ENCODE measurements at places on chromosomes 11 and 22.
A peak's percentile ranks its signal among the peaks of the same experiment; 100 is the strongest.

DNA sequence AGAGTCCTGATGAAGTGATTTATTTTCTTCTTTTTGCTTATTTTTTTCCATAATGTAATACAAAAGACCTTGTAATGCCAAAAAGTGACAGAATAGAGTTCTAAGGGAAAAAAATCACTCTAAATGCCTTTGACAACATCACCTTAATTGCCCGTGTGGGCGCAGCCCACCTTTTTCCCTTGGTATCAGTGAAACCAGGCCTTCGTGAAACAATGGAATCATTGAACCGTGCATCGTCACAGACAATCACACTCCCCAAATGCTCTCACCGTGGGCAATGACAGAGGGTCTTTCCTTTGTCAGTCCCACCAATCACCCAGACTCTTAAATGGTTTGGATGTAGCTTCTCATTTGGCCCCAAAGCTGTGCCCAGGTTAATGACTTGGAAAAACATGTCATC, 9.6 kb upstream of the SLC6A5 start:
- DNase-seq = no peak

- DNase-seq = no peak
These were observed 91.7 kb upstream of the SHISAL1 start for GRCh38 chr22:44404341-44405020.

DNA sequence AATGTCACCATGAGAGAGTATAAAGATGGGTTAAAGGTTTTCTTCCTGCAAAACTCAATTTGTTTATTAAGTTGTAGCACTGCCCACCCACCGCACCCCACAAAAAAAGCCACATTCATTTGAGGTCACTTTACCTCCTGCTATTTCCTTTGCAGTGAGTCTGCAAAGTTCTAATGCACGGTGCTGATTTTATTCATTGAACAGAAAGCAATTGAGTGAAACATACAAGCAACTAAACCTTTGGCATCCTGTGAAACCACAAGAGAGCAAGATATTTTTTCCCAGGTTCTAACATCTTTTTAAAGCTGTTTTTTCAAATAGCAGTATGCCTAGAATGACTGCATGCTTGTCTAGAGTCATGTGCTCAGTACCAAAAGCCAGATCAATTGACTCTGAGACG, 39.0 kb downstream of the RRAS2 start:
- DNase-seq = peak; percentile 66

DNA sequence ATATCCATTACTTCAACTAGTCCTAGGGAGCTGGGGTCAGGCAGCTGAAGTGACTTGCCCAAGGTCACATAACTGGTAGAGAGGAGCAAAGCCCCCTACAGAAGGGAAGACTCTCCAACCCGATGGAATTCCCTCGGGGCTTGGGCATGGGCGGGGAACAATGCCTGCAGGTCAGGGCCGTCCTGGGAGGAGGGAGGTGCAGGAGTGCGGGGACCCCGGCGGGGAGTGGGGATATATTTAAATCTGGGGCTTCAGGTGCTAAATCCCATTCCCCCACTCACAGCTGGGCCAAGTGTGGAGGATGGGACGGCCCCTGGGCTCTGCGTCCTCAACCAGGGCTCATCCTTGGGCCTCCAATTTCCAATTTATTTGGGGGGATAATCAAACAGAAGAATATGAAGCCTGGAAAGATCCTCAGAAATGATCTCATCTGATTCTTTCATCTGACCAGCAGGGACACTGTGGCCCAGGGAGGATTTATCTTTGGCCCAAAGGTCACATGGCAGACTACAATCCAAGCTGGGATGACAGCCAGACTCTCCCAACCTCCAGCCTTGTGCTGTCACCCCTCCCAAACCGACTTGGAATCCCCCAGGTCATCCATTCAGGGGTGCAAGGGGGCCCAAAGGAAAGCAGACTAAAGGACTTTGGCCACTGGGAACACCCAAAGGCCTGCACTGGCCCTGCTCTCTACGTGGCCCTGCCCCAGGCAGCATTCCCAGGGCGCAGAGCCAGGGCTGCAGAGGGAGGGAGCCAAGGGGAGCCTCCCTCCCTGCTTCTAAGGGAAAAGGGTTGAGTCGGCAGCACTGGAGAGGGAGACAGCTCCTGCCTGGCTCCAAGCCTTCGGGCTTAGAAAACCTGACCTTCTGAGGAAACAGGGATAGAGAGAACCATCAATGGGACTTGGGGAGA, 8.7 kb upstream of the C1QTNF6 start:
- peak; percentile 70 for DNase-seq

DNA sequence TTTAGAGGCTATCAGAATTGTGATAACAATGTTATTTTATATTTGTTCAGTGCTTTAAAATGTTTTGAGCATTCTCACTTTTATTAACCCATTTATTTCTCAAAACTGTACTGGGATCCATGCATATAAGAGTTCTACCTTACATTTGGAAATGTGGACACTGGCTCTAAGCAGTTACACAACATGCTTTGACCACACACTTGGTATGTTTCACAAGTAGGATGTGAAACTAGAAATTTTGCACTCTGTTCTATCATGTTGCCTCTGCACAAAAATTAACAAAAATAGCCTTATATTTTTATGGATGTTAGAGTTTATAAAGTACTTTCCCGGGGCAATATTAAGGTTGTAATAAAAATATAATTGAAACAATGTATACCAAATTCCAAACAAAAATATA, 126.9 kb upstream of the CHORDC1 start:
- no peak for DNase-seq

DNA sequence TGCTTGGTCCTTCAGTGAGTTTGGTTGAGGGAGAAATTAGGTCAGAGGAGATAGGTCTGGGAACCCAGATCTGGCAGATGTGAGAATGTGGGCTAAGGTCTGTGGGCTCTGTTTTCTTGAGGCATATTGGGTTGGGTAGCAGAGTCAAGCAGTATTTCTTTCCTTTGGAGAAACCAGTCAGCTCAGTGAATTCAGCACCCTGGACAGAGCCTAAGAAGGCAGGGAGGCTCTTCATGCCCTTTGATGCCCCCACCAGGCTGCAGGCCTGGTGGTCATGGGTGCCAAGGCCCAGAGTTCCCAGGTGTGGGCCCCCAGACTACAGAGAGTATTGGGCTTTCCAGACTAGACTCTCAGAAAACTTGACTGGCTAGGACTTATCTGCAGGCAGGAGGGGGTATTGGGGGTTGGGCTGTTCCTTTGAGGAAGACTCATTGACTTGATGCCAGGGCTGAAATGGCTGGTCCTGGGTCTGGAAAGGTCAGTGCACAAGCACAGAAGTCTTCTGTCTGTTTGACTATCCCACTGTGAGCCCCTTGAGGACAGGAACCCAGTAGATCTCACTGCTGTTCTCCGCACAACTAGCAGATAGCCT, 45.3 kb upstream of the NECTIN1 start:
- peak; percentile 38 for DNase-seq

- DNase-seq = no peak
These were observed 2.2 kb downstream of the SLC35F2 start for GRCh38 chr11:107856180-107856980.

- no peak for DNase-seq
These were observed 174.4 kb upstream of the NECTIN1 start for GRCh38 chr11:119903389-119903788.

DNA sequence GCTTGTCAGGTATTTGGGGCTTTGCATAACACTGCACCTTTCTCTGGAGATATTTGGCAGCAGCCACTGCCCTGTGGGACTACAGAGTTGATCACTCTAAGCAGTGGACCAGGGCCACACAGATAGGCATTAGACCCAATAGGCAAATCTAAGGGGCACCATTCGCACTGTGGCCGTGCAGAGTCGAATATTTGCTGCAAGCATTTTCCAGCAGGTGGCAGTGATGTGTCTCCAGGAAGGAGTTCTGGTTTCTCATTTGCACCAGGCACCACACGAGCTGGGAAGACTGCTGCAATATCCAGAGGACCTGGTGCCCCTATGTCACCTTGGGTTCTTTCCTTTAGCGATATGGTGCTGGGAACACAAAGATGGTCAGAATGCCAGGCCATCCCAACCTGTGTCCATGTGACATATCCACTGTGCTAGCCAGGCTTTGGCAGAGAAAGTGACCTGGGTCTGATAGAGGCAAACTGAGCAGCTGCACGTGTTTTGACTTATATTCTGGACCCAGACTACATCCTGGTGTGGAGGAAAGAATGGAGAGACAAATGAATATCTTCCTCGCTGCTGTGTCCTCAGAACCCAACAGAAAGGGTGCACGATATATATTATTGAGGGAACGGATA, 318.7 kb downstream of the BUD13 start:
- DNase-seq = peak; percentile 35

GRCh38 chr11:128893578-128894285, 2.6 kb downstream of the KCNJ5 start:
- DNase-seq = no peak

DNA sequence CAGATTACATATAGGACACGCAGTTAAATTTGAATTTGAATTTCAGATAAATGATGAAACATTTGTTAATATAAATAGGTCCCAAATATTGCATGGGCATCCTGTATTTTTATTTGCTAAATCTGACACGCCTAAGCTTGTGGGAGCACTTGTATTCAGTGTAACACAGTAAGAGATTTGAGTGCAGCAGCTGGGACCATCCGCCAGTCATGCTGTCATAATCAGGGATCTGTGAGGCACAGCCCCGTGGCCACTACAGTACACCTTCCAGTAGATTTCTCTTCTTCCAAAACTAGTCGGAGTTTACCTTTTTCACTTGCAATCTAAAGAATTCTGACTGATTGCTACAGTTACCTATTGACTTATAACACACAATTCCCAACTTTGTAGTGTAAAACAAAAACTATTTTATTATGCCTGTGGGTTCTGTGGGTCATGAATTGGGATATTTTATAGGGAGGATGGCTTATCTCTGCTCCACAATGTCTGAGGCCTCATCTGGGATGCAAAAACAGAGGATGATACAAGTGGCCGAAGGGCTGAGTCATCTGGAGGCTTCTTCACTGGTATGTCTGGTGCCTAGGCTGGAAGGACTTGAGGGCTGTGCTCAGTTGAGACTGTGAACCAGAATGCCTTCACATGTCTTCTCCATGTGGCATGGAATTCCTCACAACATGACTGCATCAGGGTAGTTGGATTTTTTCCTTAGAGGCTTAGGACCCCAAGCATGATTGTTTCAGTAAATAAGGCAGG, 74.1 kb downstream of the PRSS23 start:
- DNase-seq = peak; percentile 18

GRCh38 chr11:115541518-115541917, 37.3 kb upstream of the CADM1 start:
- DNase-seq = no peak

- peak; percentile 85 for DNase-seq
These were observed at the start of gene TTLL1 for GRCh38 chr22:43088984-43089717. TSS of gene TTLL1 (minus strand) at chr22:43089391. CDS start at chr22:43075586, 13,805 bp downstream.

DNA sequence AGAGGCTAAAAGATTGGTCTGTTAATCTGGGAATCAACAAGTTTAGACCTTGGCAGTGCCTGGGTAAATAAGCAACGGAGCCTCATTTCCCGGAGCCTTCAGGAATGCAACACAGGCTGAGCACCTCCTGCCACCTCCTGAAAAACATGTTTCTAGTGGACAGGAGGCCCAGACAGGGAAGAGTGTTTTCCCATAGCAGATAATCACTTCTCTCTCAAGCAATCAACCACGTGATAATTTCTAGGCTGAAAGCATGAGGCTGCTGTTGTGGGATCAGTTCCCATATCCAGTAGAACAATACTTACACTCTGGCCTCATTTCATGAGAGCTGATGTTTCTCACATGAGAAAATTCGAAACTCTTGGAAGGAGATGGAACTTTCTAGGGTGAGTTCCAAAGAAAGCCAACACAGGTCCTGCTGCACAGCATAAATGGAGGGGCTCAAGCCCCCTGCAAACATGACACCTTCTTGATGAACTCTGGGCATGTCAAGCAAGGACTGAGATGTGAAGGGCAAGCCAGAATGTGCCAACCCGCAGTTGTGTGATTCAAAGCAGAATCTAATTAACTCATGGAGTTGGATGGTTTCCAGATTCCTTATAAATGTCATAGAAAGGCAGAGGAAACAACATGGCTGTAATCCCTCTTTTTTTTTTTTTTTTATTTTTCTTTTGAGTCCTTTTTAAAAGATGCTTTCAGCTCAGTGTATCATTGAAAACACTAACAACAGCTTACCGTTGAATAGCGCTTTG, 228.5 kb upstream of the SESN3 start:
- peak; percentile 43 for DNase-seq

- DNase-seq = peak; percentile 93
These were observed 729.8 kb downstream of the FAM181B start for GRCh38 chr11:82003671-82004515.

DNA sequence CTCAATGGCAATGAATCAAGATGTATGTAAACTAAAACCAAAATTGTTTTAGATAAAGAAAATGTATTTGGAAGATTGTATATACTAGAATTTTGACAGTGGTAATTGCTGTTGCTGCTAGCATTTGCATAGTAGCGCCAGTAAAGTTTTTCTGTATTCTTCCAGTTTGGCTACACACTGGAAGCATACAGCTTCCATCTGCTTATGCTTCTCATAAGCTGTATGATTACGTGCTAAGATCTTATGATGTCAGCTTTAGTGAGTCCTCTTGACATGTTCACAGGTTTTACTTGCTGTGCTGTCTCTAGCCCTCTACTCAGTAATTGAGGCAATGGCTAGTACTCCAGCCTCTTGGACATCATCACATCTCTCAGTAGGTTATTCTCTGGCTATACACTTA, 256.3 kb downstream of the DDX10 start:
- DNase-seq = no peak

GRCh38 chr11:105078283-105078682, 33.1 kb upstream of the CARD16 start:
- DNase-seq = no peak

GRCh38 chr11:7605186-7605943, 67.9 kb downstream of the CYB5R2 start:
- peak; percentile 43 for DNase-seq

DNA sequence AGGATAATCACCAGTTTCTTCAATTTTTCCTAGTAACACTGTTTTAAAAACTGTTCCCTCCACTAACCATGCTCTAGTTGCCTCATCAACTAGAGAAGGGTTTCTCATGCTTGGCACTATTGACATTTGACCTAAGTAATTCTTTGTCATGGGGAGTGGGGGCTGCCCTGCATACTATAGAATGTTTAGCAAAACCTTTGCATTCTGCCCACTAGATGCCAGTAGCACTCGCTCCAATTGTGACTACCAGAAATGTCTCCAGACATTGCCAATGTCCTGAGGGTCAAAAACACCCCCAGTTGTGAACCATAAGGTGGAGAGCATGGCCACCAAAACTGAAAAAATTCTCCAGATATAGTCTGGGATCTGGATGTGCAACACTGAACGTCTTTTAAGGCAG, 27.6 kb upstream of the BMAL1 start:
- peak; percentile 17 for DNase-seq

- no peak for DNase-seq
These were observed 2.4 kb upstream of the TRIM68 start for GRCh38 chr11:4610258-4610935.

GRCh38 chr11:47499161-47499560, 50.2 kb upstream of the RAPSN start:
- DNase-seq = no peak

DNA sequence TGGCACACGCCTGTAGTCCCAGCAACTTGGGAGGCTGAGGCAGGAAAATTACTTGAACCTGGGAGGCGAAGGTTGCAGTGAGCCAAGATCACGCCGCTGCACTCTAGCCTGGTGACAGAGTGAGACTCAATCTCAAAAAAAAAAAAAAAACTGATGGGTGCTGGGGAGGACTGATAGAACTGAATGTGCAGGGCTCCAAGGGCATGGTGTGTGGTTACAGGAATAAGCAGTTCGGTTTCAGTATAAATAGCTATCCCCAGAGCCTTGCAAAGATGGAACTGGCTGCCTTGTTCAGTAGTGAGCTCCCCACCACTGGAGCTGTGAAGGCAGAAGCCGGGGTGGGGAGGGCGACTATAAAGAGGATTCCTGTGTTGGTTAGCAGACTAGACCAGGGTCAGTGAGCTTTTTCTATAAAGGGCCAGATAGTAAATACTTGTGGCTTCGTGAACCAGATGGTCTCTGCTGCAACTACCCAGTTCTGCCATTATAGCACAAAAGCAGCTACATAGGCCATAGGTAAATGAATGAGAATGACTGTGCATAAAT, 5.9 kb downstream of the TOM1 start:
- DNase-seq = no peak

Data from fibroblast of skin of right quadriceps (primary cell).